T-helper 2 cell treated with Interferon-gamma antibody and Interleukin-4, amounts not matched to agents 5 μg/mL and 100 μg/mL, for 36 hours (primary cell): ENCODE measurements at places on chromosomes 7 and 10.
A peak's percentile ranks its signal among the peaks of the same experiment; 100 is the strongest.

GRCh38 chr10:129771576-129771975 is 192.5 kb downstream of the EBF3 start:
- no peak for DNase-seq

DNA sequence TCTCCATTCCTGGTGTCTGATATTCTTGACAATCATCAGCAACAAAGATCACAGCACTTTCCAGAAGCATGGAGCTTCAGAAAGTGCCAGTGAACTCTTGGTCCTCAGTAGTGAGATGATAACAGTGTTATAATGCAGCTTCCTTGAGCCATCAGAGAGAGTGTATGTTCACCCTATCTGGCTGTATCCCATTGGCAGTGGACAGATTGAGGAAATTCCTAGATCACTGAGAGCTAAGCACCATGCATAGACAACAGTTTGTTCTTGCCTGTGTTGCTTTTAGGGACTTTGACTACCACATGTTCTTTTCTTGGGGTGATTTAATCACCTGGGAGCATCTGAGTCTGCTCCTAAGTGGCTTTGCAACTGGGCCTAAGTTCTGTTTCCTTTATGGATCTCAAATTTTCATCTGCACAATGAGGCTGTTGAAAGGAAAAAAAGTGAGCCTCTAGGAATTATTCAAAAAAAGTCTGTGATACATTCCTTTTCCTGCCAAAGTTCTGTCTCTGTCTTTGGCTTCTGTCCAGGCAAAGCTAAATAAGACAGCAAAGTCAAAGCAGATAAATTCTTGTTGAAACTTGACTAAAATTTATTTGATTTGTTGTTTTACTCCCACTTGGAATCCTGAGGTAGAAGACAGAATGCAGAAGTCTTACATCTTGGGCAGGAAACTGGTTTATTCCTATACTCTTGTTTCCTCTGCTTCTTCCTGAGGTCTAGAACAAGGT is 14.5 kb upstream of the ZNF282 start:
- no peak for DNase-seq

GRCh38 chr10:102435529-102436233 is 3.3 kb upstream of the CUEDC2 start:
- peak; percentile 70 for DNase-seq

- no peak for DNase-seq
Observed at GRCh38 chr7:125391921-125392320, 462.3 kb upstream of the POT1 start.

GRCh38 chr10:25811052-25811685 is 122.9 kb upstream of the MYO3A start:
- DNase-seq, result no peak

DNA sequence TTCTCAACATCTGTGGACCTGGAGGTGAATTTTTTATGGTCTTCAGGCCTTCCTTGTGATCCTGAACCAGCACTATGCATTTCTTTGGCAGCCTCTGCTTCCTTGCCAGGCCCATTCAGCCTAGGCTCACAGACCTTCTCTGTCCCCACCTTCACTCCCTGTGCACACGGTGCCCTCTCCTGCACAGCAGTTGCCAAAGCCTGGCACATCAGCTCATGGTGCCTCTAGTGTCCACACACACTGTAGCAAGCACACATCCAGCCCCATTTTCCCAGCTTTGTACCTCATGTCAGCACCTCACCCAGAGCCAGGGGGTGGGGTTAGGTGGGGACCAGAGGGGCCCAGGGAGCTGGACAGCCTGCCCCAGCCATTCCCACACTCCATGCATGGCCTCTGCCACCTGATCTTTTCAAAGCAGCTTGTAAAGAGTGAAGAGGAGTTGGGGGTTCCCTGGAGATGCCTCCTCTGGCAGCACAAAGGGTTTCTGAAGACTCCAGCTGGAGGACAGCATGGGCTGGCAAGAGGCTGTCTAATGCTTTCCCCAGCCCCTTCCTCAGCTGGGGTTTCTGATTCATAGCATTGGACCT is 57.9 kb upstream of the TMEM72 start:
- DNase-seq, result no peak

DNA sequence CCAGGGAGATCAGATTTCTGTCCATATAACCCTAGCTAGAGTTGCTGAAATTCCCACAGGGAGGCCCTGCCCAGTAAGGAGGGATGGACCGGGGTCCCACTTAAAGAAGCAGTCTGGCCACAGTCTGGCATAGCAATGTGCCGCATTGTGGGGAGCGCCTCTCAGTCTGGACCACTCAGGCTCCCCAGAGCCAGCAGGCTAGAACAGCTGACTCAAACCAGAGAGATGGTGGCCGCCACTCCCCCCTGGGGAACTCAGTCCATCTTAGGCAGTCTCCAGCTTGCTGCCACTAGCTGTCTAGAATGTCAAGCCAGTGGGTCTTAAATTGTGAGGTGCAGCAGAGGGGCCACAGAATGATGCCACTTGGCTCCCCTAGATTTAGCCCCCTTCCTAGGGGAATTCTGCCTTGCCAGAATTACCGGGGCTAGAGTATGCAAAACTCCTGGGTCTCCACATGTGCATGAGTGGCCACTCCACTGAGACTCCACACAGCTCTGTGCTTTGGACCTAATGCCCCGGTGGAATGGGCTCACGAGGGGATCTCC is 133.3 kb upstream of the LANCL2 start:
- no peak for DNase-seq

GRCh38 chr10:113036619-113037018 is 86.6 kb downstream of the TCF7L2 start:
- no peak for DNase-seq
